ENCODE measurements at places on chromosomes 5 and 9.

- DNase-seq, result no peak
Measured at GRCh38 chr5:33764786-33765185, 127.0 kb downstream of the ADAMTS12 start.

GRCh38 chr5:131389096-131389868 is 125.4 kb downstream of the CDC42SE2 start:
- no peak for DNase-seq

- DNase-seq, result peak; percentile 78
Measured at GRCh38 chr5:82277987-82278710, at the start of gene RPS23. TSS of gene RPS23 (minus strand) at chr5:82278354. CDS start at chr5:82278323, 31 bp downstream.

DNA sequence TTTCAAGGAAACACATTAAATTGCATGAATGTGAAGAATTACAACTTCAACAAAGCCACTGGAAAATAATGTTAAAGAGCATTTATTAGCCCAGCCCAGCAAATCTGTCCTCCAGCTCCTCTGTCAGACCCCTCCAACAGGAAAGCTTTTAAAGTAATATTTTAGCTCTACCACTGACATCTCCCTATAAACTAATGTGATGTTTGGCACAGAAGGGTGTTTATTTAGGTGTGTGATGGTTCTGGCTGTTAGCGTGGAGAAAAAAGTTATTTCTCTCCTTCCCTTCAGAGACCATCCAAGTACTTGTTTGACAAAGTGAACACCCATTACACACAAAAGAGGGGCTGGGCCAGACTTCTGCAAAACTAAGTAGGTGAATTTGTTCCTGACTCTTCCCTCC is 111.9 kb upstream of the TARS1 start:
- no peak for DNase-seq
